Stromal cell of bone marrow (primary cell): ENCODE measurements at places on chromosomes 4 and X.
A peak's percentile ranks its signal among the peaks of the same experiment; 100 is the strongest.

DNA sequence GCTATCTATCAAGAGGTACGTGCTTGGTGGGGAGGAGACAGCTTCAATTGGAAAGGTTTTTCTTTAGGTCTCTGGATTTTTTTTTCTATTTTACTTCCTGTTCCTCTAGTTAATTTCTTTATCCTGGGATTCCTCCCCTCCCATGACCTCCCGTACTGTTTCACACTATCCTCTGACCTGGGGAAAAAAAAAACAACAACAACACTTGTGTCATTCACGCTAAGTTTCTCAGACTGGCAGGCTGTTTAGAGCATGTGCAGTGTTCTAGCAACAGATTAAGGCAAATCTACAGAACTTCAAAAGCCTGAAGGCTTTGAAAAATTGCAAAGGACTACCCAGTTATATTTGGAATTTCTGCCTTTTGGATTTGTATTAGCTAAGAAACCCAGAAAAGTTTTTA, 358.4 kb downstream of the ARHGAP24 start:
- DNase-seq = no peak

GRCh38 chr4:74157154-74157553, 764 bp upstream of the MTHFD2L start:
- no peak for DNase-seq

DNA sequence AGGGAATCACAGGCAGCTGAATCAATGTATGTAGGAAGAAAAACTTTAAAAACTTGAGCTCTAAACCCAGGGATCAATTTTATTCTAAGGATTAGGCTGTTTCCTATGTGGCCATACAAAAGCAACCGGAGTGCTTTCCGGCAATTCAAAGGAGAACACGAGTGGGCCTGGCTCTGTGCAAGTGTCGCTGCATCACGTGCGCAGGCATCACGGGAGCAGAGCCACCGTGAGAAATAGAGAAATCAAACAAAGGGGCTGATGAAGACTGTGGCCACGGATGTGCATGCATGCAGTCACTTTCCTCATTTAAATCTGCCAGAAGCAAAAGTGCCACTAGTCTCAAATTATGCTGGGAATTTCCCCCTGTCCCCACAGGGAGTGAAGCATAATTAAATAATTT, 196.9 kb downstream of the NSUN7 start:
- no peak for DNase-seq

GRCh38 chr4:87428979-87429378, 6.6 kb downstream of the NUDT9 start:
- no peak for DNase-seq

- no peak for DNase-seq
Observed at GRCh38 chr4:81471298-81471587, 464 bp downstream of the RASGEF1B start.

GRCh38 chr4:129622566-129622965, 526.6 kb downstream of the C4orf33 start:
- DNase-seq = no peak

GRCh38 chr4:56821381-56822243, at the start of gene SPINK2:
TSS of gene SPINK2 (minus strand) at chr4:56821701. CDS start at chr4:56821662, 39 bp downstream.
- DNase-seq = no peak

DNA sequence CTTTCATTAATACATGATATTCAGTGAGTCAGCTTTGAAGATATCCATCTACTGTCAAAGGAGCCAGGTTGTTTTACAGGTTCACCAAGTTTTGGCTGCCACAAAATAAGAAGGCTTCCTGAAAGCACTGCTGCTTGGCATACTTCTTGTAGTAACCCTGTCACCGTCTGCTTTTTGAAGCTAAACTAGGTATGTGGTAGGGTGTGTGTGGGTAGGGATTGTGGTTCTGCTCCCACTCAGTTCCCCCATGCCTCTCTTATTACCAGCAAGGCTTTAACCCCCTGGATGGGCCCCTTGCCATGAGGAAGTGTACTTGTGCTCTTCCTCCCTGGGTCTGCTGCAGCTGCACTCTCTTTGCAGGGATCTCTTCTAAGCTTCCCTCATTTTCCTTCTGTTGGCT, 191.2 kb downstream of the BANK1 start:
- DNase-seq = no peak

- DNase-seq = no peak
Observed at GRCh38 chr4:95534032-95534431, 14.7 kb downstream of the UNC5C start.

GRCh38 chr4:6644792-6645530, 4.5 kb downstream of the MRFAP1 start:
- DNase-seq = no peak

DNA sequence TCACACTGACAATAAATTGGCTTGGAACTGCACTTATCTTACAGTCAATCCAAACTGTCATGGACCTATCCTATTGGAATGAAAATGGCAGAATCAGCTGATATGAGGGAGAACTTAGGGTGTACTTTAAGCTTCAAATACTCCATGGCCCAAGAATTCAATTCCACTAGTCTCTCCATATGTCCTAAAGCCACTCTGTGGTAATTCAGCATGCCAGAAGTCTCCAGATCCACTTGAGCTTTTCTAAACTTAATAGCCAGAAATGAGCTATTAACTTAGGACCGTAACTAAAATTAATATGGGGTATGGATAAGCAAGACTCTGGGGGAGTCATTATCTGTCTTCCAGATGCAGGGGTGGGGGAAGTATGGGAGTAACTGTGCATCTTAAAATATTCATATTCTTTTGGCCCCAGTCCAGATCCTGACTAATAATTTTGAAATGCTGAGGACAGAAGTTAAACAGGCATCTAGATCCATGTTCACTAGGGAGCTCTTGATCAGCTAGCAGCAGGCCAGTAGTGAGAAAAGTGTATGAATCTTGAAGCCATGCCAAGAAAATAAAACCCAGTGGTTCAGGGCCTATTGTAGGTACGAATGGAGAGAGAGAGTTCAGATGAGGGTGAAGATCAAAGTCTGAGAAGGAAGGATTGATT, 167.6 kb downstream of the DKK2 start:
- peak; percentile 24 for DNase-seq

DNA sequence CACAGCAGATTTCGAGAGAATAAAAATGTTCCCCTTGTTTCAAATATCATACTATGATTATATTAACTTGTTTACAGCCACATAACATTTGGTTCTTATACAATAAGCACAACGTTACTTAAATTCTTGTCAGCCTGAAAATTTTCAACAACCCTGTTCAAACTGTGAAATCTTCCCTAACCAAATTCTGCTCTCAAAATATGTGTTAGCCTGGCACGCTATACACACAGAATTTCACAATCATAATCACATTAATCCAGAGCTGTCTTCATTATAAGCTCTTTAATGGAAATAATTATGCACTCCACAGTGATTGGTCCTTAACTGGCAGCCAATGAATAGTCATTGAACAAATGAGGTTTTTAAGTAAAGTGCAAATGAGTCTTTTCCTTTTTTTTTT, 7.3 kb upstream of the PRSS12 start:
- DNase-seq = no peak

- no peak for DNase-seq
Observed at GRCh38 chr4:170025523-170026252, 507 bp downstream of the MFAP3L start.

DNA sequence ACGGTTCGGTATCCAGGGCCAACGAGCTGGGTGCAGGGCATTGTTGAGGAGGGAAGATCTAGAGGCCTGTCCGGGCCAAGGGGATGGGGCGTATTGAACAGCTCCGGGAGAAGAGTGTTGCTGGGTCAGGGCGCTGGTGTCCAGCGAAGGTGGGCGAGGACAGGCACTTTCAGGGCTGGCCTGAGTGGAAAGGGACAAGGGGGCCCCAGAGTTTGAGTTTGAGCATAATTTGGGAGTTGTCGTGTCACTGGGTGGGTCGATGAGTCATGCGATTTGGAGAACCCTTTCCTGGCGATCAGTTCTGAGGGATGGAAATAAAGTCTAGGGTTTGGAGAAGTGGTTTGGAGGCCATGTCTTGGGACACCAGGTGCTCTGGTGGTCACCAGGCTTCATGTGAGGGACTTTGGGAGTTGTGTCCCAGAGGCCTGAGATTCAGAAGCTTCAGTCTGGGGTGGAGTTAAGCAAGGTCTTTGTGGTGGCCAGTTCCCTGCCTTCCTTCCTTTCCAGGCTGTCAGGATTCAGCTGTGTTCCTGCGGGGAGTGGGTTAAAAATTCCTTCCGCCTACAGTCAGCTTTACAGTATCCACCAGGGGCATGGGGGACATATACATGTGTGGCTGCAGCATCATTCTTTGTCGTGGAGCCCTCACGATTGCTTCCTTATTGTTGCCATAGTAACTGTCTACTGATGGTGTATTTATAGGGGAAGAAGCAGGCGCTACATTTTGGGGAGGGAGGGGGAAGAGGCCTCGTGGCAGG, 504 bp downstream of the PRRG3 start:
- no peak for DNase-seq

DNA sequence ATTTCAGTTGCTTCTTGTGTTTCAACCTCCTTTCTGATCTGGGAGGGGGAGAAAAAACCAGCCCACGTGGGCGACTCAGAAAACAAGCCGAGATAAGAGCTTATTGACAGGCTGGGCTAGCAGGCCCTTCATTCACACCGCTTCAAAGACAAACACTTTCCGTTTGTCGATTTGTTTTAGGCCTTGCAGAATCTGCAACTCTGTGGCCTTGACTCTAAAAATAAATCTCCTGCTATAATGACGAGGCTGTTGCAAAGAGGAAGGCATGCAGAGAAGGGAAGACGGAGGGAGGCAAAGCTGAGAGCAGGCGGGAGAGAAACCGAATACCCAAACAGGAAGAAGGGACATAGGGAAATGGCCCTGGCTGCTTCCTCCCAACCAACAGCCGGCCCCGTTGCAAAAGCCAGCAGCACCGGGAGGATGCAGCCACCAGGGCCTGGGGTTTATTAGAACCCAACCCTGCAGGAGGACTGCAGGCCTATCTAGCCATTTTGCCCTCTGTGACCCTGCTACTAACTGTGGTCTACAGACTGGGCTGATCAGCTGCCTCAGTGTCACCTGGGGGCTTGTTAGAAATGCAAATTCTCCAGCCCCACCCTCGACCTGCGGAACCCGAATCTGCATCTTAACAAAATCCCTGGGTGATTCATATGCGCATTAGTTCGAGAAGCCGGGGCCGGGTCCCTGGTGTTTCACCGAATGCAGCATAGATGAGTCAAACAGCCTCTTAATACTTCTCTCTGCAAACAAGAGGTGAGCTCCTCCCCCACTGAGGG, 325.5 kb downstream of the BCOR start:
- no peak for DNase-seq

DNA sequence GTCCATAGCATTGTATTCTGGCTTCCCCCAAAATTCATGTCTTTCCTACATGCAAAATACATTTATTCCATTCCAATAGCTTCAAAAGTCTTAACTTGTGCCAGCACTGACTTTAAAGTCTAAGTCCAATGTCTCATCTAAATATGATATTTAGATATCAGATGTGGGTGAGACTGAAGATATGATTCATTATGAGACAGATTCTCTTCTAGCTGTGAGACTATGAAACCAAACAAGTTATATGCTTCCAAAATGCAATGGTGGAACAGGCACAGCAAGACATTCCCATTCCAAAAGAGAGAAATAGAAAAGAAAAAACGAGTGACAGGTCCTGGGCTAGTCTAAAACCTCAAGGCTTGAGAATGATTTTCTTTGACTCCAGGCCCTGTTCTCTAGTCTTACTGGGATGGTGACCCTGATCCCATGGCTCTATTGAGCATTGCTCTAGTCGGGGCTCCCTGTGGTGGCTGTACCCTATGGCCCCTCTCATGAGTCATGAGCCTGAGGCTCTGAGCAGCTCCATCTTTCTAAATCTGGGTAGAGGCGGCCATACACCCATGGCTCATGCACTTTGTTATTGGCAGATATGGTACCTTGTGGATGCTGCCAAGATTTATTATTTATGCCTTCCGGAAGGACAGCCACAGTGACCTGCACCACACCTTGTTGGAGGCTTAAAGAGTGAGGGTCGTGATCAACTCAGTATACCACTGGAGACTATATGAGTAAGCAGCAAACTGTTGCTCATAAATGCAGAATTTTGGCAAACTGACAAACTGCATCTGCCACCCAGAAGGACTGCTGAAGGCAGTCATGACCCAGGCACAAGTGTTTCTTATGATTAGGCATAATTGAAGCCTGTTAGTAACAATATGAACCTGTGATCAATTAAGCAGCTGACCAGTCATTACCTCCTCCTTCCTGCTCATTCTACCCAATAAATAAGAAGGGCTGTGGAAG, 38.5 kb upstream of the BOD1L1 start:
- DNase-seq = no peak

DNA sequence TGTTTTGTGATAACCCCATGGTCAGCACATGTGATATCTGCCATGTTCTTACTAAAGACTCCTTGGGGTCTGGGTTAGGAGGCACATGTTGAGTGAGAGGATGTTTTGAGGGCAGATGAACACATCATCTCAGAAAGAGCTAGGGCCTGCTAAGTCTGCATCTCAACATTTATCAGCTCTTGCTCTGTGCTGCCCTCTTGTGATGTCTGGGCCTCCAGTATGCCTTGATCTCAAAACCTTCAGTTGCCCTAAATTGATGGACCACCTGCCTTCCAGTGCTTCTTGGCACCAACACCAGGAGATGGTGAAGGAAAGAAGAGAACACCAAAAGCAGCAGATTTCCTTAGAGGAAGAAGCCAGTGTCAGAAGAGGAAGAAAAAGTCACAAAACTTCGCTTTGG, 22.5 kb downstream of the MID1 start:
- no peak for DNase-seq

GRCh38 chr4:134078230-134078914, 123.2 kb downstream of the PABPC4L start:
- DNase-seq = no peak
